ENCODE measurements at places on chromosomes 2 and 18.

DNA sequence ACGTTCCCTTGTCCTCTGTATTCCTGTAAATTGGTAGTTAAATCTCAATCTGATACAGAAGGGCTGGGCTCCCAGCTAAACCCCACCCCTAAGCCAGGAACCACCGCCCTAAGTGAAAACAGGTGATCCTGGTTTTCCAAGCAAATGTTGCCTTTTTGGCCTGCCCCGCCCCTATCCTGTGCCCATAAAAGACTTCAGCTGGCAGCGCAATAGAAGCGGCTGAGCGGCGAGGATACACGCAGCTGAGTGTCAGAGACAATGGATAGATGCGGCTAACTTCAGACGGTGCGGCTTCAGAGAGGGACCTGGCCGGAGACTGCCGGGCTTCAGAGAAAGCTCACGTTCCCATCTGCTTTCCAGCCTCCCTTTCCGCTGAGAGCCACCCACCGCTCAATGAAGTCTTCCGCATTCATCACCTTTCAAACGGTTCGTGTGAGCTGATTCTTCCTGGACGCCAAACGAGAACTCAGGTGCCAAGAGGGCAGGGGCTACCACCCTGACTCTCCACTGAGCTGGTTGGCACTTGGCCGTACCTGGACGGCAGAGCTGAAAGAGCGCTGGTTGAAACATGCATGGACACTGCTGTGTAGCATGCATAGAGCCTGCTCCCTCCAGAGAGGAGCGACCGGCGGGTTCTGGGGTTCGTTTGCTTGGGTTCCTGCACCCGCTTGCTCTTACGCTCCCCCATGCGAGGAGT lies 49.5 kb upstream of the POLE4 start:
- no peak for DNase-seq

GRCh38 chr18:14941256-14941655 lies 193.3 kb downstream of the ANKRD30B start:
- no peak for DNase-seq

GRCh38 chr2:26033270-26033817 lies 540 bp upstream of the RAB10 start:
- DNase-seq = no peak

GRCh38 chr2:39380525-39381150 lies 56.4 kb downstream of the MAP4K3 start:
- no peak for DNase-seq

GRCh38 chr2:2941205-2941604 lies 436.4 kb downstream of the EIPR1 start:
- DNase-seq = no peak

DNA sequence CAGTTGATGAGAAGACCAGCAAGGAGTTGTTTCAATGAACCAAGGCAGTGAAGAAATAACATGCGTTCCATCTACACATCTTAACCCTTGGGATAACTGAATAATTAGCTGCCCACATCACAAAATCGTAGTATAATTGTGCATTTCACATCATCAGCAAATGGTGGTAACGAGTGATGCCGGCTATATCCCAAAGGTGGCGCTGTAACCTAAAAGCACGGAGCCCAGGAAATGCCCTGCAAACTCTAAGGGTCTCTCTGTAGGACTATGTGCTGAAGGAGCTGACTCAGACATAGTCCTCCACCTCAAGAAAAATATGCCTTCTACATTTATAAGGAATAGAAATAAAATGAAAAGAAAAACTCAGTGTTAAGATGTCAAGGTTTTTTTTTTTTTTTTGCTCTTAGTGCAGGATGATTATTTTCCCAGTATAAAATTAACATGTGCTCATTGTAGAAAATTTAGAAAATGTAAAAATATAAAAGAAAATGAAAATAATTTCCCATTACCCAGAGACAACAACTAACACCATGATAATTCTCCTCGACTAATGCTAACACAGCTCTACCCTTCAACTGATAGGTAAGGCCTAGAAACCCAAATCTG lies 23.1 kb upstream of the DSG3 start:
- peak; percentile 64 for DNase-seq

DNA sequence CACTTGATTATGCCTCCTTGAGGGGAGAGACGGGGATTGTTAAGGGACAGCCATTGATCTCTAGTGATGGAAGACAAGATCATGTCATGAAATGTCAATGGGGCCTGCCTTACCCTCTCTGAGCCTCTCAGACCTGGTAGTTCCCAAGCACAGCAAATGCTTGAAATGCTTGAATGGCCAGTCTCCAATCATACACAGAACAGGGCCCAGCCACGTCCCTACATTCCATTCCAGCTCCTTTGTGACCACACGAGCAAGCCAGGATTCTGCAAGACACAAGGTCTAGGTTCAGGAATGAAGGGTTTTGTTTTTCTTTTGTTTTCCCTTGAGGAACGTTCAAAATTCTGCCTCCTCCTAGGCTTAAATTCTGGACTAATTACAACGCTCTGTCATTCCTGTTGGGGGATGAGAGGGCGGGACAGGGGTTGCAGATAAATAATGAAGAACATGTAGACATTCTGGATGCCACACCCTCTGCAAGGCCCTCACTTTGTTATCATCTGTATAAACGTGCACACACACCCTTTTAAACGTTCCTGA lies 98.1 kb upstream of the YPEL5 start:
- DNase-seq = no peak

DNA sequence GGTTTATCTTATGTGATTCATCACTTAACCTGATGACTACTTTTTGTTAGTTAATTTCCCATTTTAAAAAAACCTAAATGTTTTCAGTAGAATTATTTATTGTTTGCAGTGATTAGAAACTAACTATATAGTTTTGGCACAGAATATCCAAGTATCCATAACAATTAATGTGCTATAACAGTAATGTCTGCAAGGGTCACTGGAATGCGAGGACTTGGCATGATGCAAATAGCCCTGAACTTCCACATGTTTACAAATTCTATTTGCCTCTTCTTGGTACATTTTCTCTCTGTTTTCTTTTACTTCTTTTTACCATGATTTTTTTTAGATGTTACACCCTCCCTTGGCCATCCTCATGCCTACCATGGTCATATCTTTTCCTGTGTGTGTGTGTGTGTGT lies 49.3 kb upstream of the GALNT3 start:
- no peak for DNase-seq

All from D341Med (cell line).